ENCODE measurements at places on chromosomes 4 and X.

GRCh38 chrX:74535086-74535407 is 79.4 kb downstream of the RLIM start:
- no peak for DNase-seq

DNA sequence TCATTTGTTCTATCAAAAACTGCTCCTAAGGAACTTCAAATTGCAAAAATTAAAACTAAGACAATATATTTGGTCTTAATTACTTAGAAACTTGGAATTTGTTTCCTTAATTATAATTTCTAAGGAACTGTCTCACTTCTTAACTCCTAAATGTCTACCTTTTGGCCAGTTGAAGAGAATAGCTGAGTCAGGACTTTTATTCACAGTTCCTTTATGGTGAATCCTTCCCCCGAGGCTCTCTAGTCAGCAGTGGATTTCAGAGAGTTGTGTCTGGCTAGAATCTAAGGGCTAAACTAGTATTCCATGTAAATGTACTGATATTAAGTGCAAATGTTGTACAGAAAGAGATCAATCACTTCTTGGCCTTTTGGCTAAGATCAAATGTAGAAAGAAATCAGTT is 69.3 kb downstream of the AMMECR1 start:
- DNase-seq, result no peak

- DNase-seq, result no peak
Observed at GRCh38 chr4:154911097-154911496, 130.0 kb downstream of the RBM46 start.

GRCh38 chr4:77844363-77844762 is 18.3 kb upstream of the MRPL1 start:
- DNase-seq, result no peak

- no peak for DNase-seq
Observed at GRCh38 chr4:56937262-56937661, 29.6 kb downstream of the REST start.

- DNase-seq, result no peak
Observed at GRCh38 chrX:129755779-129756650, 17.2 kb downstream of the XPNPEP2 start.

- no peak for DNase-seq
Observed at GRCh38 chrX:81082649-81083048, 119.1 kb downstream of the HMGN5 start.

DNA sequence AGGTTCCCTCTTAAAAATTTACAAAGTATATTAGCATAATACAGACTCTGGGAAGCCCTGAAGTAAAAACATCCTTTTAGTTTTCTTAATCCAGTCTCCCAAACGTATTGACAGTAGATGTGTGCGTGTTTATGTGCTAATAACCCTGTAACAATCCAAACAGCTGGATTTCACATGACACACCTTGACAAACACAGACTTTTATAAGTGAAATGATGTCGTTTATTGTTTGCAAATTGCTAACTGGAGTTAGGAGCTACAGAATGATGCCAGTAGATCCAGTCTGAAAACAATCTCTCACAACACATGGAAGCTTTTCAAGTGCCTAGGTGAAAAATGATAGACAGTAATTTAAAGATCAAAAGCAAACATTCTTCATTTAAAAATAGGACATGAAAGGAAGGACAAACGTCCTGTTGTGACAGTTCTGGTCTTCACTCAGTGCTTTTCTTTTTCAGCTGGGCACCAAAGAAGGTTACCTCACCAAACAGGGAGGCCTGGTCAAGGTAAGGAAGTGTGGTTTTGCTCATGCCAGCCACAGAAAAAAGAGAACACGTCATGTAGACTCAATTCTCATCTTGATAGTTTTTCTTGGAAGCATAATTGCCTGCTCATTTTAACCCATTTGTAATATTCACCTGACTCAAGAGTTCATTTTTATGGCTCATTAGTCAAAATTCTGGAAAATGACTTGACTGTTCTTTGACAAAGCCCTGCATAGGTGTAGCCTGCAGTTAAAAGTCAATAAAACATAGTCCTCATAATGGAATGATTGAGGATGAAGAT is 32.9 kb downstream of the LAMTOR3 start:
- DNase-seq, result no peak

GRCh38 chr4:53816561-53816960 is 225.3 kb upstream of the LNX1 start:
- no peak for DNase-seq

DNA sequence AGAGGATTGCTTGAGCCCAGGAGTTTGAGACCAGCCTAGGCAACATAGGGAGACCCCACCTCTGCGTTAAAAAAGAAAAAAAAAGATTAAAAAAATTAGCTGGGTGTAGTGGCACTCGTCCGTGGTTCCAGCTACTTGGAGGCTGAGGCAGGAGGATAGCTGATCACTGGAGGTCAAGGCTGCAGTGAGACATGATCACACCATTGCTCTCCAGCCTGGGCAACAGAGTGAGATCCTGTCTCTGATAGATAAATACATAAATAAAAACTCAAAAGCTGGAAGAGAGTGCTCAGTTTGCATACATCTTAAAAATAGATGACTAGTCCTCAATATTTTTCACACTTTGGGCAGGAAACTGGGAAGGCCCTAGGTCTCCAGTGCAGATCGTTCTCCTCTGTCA is 54.1 kb downstream of the TMEM131L start:
- DNase-seq, result no peak

DNA sequence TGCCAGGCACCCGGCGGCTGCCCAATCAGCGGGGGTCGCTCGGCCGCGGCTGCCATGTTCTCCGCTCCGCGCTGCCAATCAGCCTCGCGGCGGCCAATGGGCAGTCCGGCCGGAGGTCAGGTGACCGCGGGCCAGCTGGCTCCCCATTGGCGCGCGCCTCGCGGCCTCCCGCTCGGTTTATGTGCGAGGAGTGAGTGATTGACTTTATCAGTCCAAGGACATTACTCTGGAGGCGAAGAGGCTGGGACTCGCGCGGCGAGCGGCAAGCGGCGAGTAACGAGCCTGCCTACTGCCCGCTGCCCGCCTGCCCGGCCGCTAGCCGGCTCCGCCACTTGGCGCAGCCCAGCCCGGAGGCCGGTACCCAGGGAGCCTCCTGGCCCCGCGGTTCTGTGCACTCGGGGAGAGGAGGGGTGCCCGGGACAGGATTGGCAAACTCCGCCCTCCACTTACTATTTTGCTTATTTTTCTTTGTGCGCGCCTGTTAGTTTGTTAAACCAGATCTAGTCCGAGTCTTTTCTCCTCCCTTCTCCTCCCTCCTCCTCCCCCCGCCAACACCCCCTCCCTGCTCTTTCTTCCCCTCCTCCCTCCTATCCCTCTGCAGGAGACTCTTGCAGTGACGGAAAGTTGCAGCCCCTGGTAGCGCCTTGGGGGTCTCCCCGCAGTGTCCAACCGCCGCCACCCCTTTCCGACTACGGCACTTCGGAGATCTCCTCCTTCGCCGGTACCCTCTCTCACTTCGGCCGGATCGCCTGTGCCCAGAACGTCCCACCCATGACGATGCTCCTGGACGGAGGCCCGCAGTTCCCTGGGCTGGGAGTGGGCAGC is at the start of gene ZIC3:
TSS of gene ZIC3 (plus strand) at position 207 of the 825 bp plus-strand sequence. CDS start at position 772, 565 bp downstream.
- no peak for DNase-seq

DNA sequence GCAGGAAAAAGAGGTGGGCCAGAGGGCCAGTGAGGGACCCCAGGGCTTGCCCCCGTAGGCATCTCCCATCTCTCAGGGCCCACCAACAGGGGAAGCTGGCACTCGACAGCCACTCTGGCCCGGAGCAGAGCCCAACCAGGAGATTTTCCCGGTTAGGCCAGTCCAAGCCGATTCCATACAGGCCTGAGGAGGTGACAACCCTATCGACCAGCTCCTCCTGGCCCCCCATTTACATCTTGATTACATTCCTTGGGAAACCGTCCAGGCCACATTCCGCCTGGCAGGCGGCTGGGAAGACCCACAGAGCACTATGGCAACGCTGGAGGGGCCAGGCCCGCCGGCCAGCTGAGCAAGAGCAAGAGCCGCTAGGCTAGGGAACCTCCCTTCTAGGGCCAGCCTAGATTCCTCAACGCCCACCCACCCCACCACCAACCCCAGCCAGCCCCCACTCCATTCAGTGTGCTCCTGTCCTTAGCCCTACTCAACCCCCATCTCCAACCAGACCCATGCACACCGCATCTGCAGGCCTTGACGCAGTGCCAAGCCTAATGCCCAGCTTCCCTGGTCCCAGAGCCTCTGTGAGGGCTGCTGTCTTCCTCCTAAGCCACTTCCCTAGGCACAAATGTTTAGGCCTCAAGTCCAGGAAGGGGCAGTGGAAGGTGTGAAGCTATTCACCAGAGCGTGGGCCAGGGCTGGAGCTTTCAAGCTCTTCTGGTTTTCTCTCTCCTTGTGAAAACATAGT is 161.2 kb downstream of the EFNB1 start:
- DNase-seq, result no peak

- DNase-seq, result no peak
Observed at GRCh38 chrX:69096963-69097362, 68.3 kb downstream of the PJA1 start.

GRCh38 chr4:26048378-26048882 is 134.4 kb downstream of the SMIM20 start:
- DNase-seq, result no peak

DNA sequence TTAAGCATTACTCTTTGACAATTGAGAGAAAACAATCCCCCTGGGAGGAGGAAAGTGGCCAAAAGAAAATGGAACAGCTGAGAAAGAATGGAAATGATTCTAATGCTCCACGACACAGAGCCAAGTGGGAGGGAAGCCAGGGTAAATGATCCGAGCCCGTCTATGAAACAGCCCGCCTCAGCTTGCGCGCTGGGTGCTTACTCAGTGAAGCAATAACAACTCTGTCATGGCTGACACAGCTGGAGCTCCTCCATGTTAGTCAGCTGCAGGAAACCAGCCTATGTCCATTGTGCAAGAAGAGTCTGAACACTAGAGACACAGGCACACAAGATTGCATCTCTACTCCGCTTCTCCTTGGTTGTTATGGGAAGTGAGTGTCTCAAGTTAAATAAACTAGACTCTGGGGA is 19.3 kb downstream of the NOA1 start:
- peak; percentile 91 for DNase-seq

- DNase-seq, result no peak
Observed at GRCh38 chrX:131677655-131678628, 134.1 kb downstream of the OR13H1 start.

GRCh38 chrX:31099536-31100090 is 27.8 kb upstream of the FTHL17 start:
- no peak for DNase-seq

GRCh38 chr4:105715692-105716278 is 7.2 kb downstream of the GSTCD start:
- no peak for DNase-seq

DNA sequence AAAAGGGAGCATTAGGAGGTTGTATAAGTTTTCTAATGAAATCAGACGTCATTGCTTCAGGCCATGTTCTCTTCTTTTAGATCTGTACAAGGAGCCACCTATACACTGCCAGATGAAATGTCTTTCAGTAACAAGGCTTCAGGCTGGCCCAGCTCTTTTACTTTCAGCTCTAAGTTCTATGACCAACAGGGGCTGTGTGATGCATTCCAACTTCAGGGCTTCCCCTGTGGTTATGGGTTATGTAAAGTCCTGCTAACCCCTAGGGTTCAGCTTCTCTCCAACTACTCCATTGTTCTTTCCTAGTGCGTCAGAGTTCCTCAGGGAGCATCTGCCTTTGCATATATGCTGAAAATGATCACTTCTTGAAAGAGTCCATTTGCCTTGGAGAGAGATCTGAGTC is 79.4 kb upstream of the TTC29 start:
- no peak for DNase-seq

- no peak for DNase-seq
Observed at GRCh38 chr4:114267976-114268375, 288.5 kb upstream of the ARSJ start.

DNA sequence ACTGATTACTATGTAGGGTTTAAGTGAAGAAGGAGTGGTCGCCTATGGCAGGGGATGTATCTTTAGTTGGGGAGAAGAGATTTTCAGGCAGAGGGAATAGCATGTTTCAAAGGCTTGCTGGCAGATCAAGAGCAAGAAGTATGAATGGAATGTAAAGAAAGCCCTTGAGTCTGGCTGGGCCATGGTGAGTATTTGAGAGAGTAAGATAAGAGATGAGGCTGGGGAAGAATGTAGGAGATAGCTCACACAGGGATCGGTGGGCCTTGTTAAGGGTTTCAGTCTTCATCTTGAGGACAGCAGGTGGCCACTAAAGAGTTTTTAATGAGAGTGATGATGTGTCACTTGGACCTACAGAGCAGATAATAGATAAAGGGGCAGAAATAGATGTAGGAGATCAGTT is 319.1 kb upstream of the RPS6KA3 start:
- no peak for DNase-seq

DNA sequence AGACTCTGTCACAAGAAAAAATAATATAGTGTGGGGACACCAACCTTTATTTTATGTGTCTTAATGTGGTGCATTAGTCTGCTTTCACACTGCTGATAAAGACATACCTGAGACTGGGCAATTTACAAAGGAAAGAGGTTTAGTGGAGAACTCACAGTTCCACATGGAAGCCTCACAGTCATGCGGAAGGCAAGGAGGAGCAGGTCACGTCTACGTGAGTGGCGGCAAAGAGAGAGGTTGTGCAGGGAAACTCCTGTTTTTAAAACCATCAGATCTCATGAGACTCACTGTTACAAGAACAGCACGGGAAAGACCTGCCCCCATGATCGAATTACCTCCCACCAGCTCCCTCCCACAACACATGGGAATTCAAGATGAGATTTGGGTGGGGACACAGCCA is 130.2 kb downstream of the AFF1 start:
- DNase-seq, result no peak

DNA sequence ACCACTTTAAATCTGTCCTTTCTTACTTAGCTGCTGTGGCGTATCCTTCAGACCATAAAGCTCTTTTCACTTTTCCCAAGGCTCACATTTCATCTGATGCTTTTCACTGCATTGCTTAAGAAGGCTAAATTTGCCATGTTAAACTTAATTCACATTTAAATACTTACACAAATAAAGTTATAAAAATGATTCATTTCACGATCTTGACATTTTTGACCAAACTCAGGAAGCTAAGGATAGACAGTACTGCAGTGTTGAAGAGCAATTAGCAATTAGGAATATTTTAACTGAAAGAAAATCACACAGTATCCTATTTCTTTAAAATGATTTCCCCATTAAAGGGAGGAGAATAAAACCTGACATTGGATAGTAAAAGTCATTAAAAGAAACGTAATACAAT is 1038.6 kb downstream of the STPG2 start:
- DNase-seq, result no peak

Data from coronary artery (tissue), 2 donors.